Stimulated activated CD8-positive, alpha-beta memory T cell treated with anti-CD3 and anti-CD28 coated beads, Interleukin-4, amount 100 ng/mL, for 4 hours (primary cell): ENCODE measurements at places on chromosomes 4 and X.

- DNase-seq: no peak
Measured at GRCh38 chr4:119136546-119136945, 914 bp downstream of the MYOZ2 start.

DNA sequence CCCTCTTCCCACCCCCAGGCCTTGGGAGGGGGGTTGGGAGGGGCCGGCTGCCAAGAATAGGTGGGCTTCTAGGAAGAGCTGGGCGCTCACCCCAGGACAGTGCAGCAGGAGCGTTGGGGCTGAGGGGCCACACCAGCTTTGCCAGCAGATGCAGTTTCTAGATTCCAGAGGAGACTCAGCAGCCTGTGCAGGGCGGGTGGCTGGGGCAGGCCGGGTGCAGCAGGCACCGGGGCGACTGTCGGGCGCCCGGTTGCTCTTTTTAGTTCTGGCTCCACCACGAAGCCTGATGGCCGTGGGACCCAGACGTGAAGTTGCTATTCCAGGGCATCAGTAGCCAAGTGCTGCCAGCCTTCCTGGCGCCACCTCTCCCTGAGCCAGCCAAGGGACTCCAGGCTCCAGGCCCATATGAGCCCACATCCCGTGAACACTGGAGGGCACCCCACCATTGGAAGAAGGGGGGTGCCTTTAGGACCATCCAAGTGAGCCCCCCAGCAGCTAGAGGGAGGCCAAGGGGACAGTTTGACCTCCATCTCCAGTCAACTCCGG, 5.8 kb downstream of the SSR4 start:
- no peak for DNase-seq

DNA sequence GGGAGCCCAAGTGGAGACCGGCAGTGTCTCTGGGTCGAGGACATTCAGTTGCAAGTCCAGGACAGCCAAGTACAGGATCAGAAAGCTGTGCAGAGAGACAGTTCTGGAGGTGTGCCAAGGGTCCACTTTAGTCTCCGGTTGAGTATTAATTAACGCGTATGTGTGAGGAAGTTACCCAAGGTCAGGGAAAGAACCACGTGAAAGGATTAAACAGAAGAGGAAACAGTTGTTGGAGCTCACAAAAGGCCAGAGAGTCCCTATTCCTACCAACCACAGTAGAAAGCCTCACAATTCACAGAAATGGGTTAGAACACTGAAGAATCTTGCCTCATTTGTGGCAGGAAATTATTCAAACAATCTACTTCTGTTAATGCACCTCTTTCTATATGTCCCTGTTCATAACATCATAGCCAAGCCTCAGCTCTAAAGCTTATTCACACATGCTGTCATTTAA, 17.9 kb upstream of the NSUN7 start:
- no peak for DNase-seq

DNA sequence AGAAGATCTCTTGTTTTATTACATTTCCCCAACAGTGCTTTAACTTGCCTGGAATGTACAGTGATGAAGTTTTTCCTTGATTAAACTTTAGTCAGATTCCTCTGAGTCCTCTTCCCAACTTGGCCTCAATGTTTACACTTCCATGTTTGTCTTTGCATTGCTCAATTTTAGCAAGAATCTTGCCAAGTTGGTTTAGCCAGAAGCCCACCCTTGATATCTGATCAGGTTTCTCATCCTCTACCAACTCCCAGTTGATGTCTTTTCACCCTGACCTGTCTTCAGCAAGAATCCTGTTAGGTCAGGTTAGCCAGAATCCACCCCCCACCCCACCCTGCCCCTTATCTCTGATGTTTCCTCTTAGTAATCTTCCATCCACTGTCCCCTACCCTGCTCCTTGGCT, 120.9 kb downstream of the MBNL3 start:
- no peak for DNase-seq

- no peak for DNase-seq
Measured at GRCh38 chr4:10722957-10723356, 38.4 kb upstream of the CLNK start.

DNA sequence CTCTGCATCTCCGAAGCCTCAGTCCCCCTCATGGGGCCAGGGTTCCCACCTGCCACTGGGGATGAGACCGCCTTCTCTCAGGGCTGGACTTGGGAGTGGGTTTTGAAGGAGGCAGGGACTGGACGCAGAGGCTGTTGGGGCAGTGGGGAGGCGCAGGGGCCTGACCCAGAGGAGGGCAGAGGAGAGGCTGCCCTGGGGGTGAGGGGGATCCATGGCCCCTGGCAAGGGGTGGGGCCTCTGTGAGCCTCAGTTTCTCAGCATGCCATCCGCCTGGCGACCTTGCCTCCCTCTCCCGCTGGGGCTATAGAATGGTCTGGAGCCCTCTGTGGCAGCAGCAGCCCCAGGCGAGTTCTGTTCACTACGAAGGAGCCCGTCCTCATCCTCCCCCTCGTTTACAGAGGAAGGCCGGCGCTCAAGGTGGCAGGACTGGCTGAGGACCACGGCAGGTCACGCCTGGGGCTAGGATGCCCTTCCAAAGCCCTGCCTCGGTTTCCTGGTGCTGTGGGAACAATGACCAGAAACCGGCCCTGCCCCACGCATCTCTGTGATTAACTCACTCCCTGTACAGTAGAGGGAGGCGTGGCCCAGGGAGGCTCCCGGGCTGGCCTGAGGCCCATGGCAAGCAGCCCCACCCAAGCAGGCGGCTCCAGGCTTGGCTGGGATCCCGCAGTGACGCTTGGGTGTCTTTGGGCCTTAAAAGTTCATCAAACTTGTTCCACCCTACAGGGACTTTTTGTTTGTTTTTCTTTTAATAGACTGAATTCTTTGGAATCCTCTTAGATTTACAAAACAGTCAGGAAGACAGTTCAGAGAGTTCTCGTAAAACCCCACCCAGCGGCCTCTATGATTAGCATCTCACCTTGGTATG, 16.0 kb upstream of the SH3TC1 start:
- no peak for DNase-seq

DNA sequence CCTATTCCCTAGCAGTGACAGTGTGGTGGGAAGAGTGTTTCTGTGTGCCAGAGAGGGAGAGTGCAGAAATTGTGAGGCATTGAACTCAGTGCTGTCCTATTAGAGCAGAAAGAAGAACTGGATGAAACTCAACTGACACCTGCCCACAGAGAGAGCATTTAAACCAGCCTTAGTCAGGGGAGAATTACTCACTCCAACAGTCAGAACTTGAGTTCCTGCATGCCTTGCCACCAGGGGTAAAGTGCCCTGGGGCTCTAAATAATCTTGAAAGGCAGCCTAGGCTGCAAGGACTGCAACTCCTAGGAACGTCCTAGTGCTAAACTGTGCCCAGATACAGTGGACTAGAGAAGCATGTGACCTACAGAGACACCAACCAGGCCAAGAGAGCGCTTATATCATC, 12.8 kb downstream of the CYSLTR1 start:
- DNase-seq: no peak

DNA sequence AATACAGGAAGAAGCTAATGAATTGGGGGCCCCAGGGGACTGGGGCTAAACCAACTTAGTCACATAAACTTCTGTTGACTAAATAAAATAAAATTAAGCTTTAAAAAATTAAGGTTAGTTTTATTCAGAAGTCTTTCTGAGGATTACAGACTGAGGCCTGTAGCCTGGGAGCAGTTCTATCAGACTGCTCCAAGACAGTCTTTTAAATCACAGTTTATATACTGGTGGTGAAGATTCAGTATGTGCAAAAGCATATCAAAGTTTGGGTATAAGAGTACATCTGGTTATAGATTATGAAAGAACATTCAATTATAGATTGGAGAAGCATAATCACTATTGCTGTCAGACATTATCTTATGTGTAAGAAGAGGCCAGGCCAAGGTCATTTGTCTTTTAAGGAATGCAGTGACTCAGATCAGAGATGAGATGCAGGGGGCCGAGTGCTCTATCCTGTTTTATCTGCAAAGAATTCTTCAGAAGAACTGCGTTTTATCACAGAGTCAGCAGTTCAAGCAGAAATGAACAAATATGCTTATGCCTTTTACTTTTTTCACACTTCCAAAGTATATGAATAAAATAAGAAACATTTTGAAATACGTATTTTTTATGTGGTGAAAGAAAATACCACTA, 109.4 kb downstream of the PDHA2 start:
- DNase-seq: no peak

GRCh38 chr4:166501941-166502382, 628.9 kb downstream of the TLL1 start:
- DNase-seq: no peak

- no peak for DNase-seq
Measured at GRCh38 chr4:131002132-131002531, 1906.2 kb downstream of the C4orf33 start.
